Right ventricle myocardium superior (tissue), 1 donor: ENCODE measurements at places on chromosomes 12 and 14. TPM values are rescaled to one million over a fixed set of nuclear protein-coding genes. Genes with fewer than 3 reads are reported as not detected.
A peak's percentile ranks its signal among the peaks of the same experiment; 100 is the strongest.

SDR9C7 gene
- not detected for total RNA-seq

DNA sequence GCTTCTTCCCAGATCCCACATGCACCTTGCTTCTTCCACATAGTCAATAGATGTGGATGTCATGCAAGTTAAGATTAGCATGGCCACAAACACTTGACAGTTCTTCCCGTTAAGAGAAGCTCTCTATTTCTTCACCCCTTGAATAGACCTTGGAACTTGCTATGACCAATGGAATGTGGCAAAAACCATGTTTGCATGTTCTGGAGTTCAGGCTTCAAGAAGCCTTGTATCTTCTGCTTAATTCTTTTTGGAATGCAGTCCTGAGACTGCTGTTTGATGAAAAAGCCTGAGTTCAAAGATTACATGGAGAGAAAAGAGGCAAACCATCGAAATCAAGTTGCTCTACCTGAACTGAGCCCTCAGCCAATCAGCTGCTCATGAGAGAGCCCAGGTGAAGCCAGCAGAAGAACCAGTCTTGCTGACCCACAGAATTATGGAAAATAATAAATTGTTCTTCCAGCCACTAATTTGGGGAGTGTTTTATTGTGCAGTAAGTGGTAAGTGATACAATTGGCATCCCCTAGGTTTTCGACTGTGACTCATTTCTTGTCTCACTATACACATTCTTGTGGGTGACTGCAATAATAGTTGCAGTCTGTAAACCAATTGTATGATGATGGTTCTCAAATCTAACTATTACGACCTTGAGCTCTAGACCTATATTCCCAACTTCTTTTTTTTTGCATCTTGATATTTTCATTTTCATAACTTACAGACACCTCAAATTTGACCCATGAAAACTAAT lies 12.6 kb downstream of the RASSF9 start:
- DNase-seq: no peak

LTB4R gene
- total RNA-seq: 1.8 TPM

- DNase-seq: no peak
These were observed 55.9 kb upstream of the SRRM4 start for GRCh38 chr12:118925407-118925806.

DNA sequence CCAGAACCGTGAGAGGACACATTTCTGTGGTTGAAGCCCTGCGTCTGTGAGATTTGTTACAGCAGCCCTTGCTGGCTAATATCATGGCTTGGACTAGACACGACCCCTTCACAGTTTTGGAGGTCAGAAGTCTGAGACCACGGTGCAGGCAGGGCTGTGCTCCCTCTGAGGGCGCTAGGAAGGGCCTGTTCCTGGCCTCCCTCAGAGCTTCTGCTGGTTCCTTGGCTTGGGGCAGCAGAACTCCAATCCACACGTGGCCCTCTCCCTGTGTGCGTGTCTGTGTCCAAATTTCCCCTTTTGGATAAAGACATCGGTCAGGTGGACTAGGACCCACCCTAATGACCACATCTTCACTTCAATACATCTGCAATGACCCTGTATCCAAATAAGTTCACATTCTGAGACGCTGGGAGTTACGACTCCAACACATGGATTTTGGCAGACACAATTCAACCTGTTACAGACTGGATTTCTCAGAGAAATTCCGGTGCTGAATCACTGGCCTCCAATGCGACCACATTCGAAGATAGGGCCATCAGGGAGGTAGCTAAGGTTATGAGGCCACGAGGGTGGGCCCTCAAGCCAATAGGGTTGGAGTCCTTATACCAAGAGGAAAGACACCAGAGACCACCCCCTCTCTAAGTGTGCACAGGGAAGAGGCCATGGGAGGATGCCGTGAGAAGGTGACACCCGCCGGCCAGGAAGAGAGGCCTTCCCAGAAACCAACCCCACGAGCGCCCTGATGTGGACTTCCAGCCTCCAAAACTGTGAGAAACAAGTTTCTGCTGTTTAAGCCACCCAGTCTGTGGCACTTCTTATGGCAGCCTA lies 43.6 kb upstream of the PPP2R5C start:
- no peak for DNase-seq

DNA sequence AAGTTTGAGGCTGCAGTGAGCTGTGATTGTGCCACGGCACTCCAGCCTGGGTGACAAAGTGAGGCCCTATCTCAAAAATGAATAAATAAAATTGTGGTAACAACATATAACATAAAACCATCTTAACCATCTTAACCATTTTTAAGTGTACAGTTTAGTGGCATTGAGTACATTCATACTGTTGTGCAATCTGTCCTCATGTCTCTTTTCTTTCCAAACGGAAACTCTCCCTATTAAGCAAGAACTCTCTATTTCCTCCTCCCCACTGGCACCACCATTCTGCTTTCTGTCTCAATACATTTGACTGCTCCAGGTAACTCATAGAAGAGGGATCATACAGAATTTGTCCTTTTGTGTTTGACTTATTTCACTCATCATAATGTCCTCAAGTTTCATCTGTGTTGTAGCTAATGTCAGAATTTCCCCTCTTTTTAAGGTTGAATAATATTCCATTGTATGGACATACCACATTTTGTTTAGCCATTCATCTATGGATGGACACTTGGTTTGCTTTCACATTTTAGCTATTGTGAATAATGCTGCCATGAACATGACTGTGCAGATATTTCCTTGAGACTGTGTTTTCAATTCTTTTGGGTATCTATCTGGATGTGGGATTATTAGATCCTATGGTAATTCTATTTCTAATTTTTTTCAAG lies 4.4 kb upstream of the MARK3 start:
- DNase-seq: no peak

PMCH gene
- total RNA-seq: not detected

RPS6KA5 gene
- 14.6 TPM for total RNA-seq

MFAP5 gene
- 45.9 TPM for total RNA-seq

GRCh38 chr12:25388183-25388582 lies 137.5 kb upstream of the KRAS start:
- no peak for DNase-seq

DNA sequence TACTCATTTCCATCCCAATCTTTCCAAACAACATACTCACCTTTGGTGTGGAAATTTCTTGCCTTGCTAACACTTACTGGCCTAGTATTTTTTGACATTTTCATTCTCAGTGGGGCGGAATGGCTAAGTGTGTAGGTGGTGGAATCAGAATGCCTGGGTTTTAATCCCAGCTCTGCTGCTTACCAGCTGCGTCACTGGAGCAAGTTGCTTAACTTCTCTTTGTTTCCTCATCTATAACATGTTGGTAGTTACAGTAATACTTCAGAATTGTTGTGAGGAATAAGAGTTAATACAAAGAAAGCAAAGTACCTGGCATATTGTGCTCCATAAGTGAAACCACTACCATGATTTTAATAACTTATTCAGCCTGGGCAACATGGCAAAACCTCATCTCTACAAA lies 3.0 kb upstream of the FAM177A1 start:
- DNase-seq: no peak

GRCh38 chr14:44914849-44915248 lies 46.9 kb downstream of the KLHL28 start:
- no peak for DNase-seq

GRCh38 chr12:7959278-7959677 lies 23.3 kb upstream of the SLC2A3 start:
- DNase-seq: no peak

CBLN3 gene
- 0.65 TPM for total RNA-seq

DNA sequence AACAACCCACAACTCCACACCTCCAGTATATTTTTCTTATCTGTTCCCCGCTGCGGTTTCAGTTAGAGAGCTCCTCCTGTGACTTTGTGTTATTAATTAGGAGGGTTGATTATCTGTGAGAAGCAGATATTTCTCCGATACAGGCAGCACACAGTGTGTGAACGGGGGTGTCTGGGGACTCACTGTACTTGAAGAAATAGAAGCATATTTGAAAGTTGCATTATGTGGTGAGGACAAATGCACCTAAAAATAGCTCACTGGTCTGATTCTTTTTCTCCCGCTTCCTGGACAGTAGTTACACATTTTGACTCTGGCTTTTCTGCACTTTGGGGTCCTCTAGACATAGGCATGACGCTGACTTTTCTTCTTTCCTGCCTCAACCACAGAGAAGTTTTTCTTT lies 277.7 kb downstream of the VRK1 start:
- no peak for DNase-seq

PSMB5 gene
- 129 TPM for total RNA-seq

SIRT4 gene
- 8.6 TPM for total RNA-seq

DNA sequence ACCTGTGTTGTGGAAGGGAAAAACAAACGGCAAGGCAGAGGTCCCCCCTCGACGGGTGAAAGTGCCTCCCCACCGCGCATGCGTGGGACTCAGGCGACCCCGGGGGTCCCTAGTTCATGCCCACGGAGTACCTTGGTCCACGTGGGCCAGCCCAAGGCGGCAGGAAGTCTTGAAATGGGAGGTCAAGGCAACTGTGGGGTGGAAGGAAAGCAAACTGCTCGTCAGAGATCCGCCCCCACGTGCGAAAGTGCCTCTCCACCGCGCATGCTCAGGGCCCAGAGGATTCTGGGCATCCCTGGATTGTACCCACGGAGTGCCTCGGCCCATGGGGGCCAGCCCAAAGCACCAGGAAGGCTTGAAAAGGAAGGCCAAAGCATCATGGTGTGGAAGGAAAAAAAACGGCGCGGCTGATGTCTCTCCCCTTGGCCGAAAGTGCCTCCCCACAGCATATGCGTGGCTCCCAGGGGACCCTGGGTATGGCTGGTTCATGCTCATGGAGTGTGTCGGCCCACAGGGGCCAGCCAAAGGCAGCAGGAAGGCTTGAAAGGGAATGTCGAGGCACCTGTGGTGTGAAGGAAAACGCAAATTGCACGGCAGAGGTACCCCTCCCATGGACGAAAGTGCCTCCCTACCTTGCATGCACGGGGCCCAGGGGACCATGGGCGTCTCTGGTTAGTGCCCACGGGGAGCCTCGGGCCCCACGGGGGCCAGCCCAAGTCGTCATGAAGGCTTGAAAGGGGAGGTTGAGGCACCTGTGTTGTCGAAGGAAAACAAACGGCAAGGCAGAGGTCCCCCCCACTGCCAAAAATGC lies 369.7 kb downstream of the ALG10 start:
- DNase-seq: peak; percentile 34

GRCh38 chr12:75814851-75815754 lies 216.5 kb downstream of the PHLDA1 start:
- DNase-seq: no peak

TSPAN8 gene
- not detected for total RNA-seq

CTDSP2 gene
- total RNA-seq: 99.5 TPM

DNA sequence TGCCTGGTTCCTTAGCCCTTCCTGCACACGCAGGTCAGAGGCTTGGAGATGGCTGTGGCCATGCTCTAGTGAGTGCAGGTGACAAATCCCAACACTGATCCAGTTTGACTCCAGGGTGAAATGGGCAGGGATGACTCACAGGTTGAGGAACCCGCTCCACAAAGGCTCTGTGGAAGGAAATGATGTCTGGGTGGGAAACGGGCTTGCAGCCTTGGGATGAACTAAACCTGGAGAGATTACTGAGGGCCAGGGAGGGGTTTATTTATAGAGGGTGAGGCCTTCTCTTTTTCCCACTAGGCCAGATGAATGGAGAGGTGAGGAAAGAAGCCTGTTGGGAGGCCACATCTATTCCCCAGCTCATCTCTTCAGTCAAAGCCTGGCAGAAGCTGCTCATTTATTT lies 29.3 kb upstream of the EMP1 start:
- DNase-seq: no peak

RD3L gene
- total RNA-seq: 26.4 TPM

- no peak for DNase-seq
These were observed 442.6 kb downstream of the DPF3 start for GRCh38 chr14:72451054-72451972.

DNA sequence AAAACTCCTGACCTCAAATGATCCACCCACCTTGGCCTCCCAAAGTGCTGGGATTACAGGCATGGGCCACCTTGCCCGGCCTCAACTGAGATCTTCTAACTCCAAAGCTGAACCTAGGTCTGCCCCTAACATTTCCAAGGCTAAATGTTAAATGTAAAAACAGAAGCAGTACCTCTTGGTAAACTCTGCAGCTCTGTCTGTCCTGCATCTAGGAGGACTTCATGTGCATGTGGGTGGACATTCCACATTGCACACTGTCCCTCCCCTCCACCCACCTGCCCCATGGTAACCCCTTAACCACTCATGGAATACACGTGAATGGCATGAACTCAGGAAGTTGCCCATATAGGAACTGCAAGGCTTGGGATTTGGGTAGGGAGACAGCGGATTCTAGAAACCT lies 33.1 kb downstream of the SNX6 start:
- DNase-seq: peak; percentile 1

IL31 gene
- not detected for total RNA-seq

OR8S1 gene
- not detected for total RNA-seq

IFNG gene
- not detected for total RNA-seq

DNA sequence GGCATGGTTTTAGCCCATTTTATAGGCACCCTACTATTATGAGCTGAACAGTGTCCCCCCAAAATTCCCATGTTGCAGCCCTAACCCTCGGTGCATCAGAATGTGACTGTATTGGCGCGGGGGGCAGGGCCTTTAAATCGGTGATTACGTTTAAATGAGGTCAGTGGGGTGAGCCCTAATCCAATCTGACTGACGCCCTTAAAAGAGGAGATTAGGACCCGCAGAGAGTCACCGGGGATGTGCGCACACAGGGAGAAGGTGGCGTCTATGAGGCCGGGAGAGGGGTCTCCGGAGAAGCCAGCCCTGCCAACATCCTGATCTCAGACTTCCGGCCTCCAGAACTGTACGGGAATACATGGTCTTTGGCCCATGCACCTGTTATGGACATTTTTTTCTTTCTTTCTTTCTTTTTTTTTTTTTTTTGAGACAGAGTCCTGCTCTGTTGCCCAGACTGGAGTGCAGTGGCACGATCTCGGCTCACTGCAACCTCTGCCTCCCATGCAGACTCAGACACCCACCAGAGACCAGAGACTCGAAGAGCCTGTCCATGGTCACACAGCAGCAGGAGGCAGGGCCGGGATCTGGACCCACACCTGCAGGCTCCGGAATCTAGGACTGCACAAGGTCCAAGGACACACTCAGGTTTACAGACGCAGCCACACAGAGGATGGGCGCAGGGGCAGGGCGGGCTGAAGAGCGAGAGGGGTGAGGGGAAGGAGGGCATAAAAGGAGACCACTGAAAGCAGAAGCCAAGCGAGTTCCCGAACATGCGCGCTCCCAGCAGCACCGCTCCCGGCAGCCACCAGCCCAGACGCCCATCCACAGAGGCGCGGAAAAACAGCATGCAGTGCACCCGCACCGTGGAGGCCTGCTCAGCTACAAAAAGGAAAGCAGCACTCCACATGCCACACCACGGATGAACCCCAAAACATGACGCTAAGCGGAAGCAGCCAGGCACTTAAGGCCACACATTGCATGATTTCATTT lies 19.0 kb downstream of the SCARB1 start:
- DNase-seq: no peak

DNA sequence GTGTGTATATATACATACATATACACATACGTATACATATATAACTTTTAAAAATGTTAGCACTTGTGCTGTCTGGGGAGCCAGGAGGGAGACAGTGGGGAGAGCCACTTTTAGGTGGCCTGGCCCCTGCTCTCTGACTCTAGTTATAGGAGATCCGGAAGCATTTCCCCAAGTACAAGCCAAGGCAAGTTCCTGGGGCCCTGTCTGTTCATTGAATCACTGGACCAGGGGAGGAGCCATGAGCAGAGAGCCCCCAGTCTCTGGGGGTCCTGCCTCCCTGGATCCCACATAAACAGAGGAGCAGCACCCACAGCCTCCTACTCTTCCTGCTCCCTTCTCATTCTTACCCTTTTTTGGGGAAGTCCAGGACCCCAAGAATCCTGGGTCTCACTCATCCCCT lies 45.4 kb upstream of the TMED10 start:
- DNase-seq: no peak

KCNA1 gene
- total RNA-seq: not detected
